ENCODE measurements at places on chromosomes 4 and X. TPM values are rescaled to one million over a fixed set of nuclear protein-coding genes. Genes with fewer than 3 reads are reported as not detected.

WFS1 gene
- 15.7 TPM for total RNA-seq

RAB39B gene
- under 0.01 TPM for total RNA-seq

HS3ST1 gene
- 0.22 TPM for total RNA-seq

GUCY1A1 gene
- total RNA-seq, result 171 TPM

GPRIN3 gene
- not detected for total RNA-seq

PDGFC gene
- 65.0 TPM for total RNA-seq

PAGE2B gene
- total RNA-seq, result not detected

MAGEC3 gene
- total RNA-seq, result not detected

MXD4 gene
- 130 TPM for total RNA-seq

AMTN gene
- not detected for total RNA-seq

Measured in placental epithelial cell (primary cell).